Activated naive CD8-positive, alpha-beta T cell treated with anti-CD3 and anti-CD28 coated beads, Interleukin-2, amount 10 ng/mL, durations not matched to agents 7 days and 5 days (primary cell): ENCODE measurements at places on chromosomes 16 and 17. TPM values are rescaled to one million over a fixed set of nuclear protein-coding genes. Genes with fewer than 3 reads are reported as not detected.
A peak's percentile ranks its signal among the peaks of the same experiment; 100 is the strongest.

- H3K4me1 ChIP-seq, result no peaks in the 10 kb centered on the region
- peaks cover 1% of the 10 kb centered on the region for H3K27me3 ChIP-seq
- DNase-seq, result no peak
- H3K4me3 ChIP-seq, result no peak overlapping the region
- H3K36me3 ChIP-seq, result no peaks in the 10 kb centered on the region
Observed at GRCh38 chr17:80442764-80443163, 27.8 kb downstream of the ENDOV start.

DNA sequence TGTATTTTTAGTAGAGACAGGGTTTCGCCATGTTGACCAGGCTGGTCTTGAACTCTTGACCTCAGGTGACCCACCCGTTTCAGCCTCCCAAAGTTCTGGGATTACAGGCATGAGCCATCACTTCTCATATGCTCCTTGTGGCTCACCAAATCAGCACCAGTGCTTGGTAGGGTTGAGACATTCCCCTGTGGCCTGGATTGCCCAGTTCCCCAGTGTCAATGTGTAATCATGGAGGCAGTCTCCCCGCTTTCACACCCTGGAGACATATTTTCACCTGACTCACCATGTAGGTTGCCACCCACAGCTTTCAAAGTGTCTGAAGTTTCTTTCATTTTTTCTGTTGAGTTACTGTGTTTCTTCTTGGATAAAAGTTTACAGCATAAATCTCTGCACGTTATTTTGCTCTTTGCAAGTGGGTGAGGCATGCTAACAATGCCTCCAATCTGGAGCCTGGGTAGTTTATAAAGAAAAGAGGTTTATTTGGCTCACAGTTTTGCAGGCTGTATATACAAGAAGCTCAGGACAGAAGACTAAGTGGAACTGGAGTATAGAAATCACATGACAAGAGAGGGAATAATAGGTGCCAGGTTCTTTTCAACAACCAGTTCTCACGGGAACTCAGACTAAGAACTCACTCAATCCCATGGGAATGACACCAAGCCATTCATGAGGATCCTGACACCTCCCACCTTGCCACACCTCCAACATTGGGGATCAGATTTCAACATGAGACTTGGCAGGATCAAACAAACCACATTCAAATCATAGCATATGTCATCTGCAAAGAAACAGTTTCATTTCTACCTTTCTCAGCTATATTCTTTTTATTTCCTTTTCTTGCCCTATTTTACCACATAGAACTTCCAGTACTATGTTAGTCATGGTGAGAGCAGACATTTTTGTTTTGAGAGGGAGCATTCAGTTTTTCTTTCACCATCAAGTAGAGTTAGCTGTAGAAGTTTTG lies 113.2 kb downstream of the PHKB start:
- H3K4me1 ChIP-seq, result peaks cover 18% of the 10 kb centered on the region
- no peak for DNase-seq

- peaks cover 29% of the 10 kb centered on the region for H3K27me3 ChIP-seq
- H3K4me3 ChIP-seq, result no peak overlapping the region
- H3K36me3 ChIP-seq, result no peaks in the 10 kb centered on the region
- no peak for DNase-seq
- no peak overlapping the region for H3K27ac ChIP-seq
- no peaks in the 10 kb centered on the region for H3K4me1 ChIP-seq
Observed at GRCh38 chr16:86877108-86877507, 298.8 kb downstream of the FOXL1 start.

The SRCIN1 gene
- total RNA-seq, result not detected

GRCh38 chr17:76382803-76383545 lies 1.4 kb upstream of the SPHK1 start:
- peaks cover 3% of the 10 kb centered on the region for H3K27me3 ChIP-seq
- peaks cover 5% of the 10 kb centered on the region for H3K4me1 ChIP-seq
- no peaks in the 10 kb centered on the region for H3K36me3 ChIP-seq
- DNase-seq, result no peak

The SLC47A1 gene
- total RNA-seq, result not detected

GRCh38 chr16:67562918-67563707 lies 787 bp downstream of the CTCF start:
- peak overlapping the region; percentile 94 for H3K27ac ChIP-seq
- H3K36me3 ChIP-seq, result peaks cover 7% of the 10 kb centered on the region

The TEKT3 gene
- not detected for total RNA-seq

DNA sequence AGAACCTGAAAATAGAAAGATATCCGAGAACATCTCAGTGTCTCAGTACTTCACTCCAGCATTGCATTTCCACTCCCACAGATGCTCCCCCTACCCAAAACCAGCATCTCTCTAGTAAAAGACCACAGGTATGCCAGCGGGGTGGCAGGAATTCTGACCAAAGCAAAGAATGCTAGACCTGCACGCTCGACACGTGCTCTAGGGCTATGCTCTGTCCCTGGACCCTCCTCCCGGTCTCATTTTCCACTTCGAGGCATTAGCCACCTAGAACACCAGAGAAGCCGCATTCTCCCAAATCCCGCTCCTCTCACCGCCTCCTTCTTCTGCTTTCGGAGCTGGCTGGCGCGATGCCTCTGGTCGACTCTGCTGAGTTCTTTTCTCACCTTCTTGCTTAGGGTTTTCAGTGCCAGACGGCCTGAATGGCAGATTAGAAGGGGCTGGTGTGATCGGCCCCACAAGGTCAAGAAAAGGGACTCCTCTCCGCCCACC lies 487 bp downstream of the TSR1 start:
- peak overlapping the region; percentile 91 for H3K27ac ChIP-seq
- H3K4me1 ChIP-seq, result peaks cover 18% of the 10 kb centered on the region
- H3K4me3 ChIP-seq, result peak overlapping the region; percentile 98
- DNase-seq, result no peak
- peaks cover 13% of the 10 kb centered on the region for H3K36me3 ChIP-seq

DNA sequence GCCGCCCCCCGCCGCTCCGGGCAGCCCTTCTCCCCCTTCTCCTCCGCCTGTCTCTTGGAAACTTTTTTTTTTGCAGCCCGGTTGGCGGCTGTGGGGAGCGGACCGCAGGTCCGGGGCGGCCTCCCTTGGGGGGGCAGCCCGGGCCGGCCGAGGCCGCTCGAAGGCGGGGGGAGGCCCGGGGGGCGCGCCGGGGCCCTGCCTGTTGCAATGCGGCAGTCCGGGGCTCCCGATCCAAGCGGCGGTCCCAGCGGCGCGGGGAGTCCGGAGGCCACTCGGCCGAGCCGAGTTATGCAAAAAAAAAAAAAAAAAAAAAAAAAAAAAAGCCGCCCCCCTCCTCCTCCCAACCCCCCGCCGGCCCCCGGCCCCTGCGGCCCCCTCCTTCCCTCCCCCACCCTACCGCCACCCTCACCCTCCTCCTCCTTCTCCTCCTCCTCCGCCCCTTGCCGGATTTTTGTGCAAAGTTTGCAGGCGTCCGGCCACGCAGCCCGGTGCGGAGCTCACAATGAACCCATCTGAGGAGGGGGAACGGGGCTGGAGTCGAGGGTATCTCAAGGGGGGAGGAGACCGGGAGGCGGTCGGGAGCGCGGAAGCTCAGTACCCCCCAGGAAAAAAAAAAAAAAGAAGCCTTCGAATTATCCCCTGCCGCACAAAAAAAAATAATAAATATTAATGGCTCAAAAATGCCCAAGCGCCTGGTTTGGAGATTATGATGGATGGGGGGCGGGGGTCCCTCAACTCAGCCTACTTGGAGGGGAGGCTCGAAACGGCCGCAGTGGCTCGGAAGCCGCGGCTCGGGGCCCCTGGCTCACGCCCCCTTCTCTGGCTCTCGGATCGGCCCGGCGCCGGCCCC lies at the start of gene ZNF423:
Gene ZNF423 (minus strand): TSS at position 291 of the 850 bp plus-strand sequence. CDS start 338 bp downstream, outside the sequence.
- H3K27me3 ChIP-seq, result peaks cover 51% of the 10 kb centered on the region
- no peak within 1 kb of the TSS for H3K27ac ChIP-seq
- H3K4me3 ChIP-seq, result peak within 1 kb of the TSS; percentile 77
- peaks cover 6% of the 10 kb centered on the region for H3K4me1 ChIP-seq

- H3K36me3 ChIP-seq, result no peaks in the 10 kb centered on the region
- no peak for DNase-seq
- no peak overlapping the region for H3K4me3 ChIP-seq
Observed at GRCh38 chr16:57379579-57379978, 7.3 kb downstream of the CX3CL1 start.

- no peak for DNase-seq
- no peak overlapping the region for H3K4me3 ChIP-seq
- H3K27ac ChIP-seq, result no peak overlapping the region
- H3K4me1 ChIP-seq, result no peaks in the 10 kb centered on the region
Observed at GRCh38 chr16:73076324-73076810, 28.4 kb upstream of the ZFHX3 start.

DNA sequence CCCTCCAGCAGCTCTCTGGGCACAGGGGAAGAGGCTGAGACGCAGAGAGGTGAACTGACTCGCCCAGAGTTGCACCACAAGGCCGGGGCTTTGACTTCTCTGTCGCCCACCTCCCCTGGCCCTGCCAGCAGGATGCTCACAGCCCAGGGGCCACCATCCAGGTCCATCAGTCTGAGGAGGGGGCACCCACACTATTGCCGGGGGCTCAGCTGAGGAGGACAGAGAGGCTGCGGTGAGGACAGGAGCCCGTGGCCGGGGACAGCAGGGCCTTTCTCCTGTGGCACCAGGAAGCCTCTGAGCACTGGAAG lies 32.6 kb downstream of the KDM8 start:
- no peaks in the 10 kb centered on the region for H3K27me3 ChIP-seq
- peak overlapping the region; percentile 100 for H3K27ac ChIP-seq
- H3K36me3 ChIP-seq, result peaks cover 9% of the 10 kb centered on the region
- no peak for DNase-seq

GRCh38 chr17:10126616-10127501 lies 71.5 kb downstream of the GAS7 start:
- H3K36me3 ChIP-seq, result no peaks in the 10 kb centered on the region
- H3K27me3 ChIP-seq, result peaks cover 8% of the 10 kb centered on the region
- H3K27ac ChIP-seq, result no peak overlapping the region

DNA sequence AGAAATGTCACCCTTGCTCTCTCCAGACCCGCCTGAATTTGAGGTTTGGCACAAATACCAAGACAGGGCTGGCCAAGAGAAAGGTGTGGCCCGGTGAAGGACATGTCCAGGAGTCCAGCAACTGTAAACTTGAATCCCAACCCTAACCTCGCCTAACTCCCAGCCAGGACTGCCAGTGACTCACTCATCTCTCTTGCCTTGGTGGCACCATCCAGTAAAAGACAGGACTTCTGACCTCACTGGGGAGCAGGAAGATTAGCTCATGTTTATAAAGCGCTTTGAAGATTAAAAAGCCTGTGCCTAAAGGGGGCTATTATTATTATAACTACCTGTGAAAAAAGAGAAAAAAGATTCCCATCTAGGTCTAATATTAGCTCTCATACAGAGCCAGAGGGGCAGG lies 335.3 kb downstream of the SOX9 start:
- peaks cover 4% of the 10 kb centered on the region for H3K27me3 ChIP-seq
- no peaks in the 10 kb centered on the region for H3K4me1 ChIP-seq
- H3K4me3 ChIP-seq, result no peak overlapping the region
- no peak for DNase-seq

- H3K4me1 ChIP-seq, result peaks cover 17% of the 10 kb centered on the region
- H3K36me3 ChIP-seq, result no peaks in the 10 kb centered on the region
- peak overlapping the region; percentile 89 for H3K4me3 ChIP-seq
- DNase-seq, result no peak
- H3K27ac ChIP-seq, result peak overlapping the region; percentile 77
Observed at GRCh38 chr17:81713004-81713555, 996 bp downstream of the SLC25A10 start.

DNA sequence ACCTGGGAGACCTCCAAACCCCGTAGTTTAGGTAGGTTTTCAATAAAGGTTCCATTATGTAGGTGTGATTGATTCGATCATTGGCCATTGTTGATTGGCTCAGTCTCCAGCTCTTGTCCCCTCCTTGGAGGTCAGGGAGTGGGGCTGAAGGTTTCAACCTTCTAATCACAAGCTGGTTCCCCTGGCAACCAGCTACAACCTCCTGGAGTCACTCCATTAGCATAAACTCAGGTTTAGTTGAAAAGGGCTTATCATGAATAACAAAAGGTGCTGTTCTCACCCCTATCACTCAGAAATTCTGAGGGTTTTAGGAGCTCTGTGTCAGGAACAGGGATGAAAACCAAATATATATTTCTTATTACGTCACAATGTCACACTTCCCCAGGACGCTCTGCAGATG lies 28.5 kb downstream of the TMEM132E start:
- no peaks in the 10 kb centered on the region for H3K36me3 ChIP-seq
- H3K4me1 ChIP-seq, result peaks cover 2% of the 10 kb centered on the region
- DNase-seq, result no peak
- no peak overlapping the region for H3K27ac ChIP-seq

The TGFB1I1 gene
- 1.4 TPM for total RNA-seq

DNA sequence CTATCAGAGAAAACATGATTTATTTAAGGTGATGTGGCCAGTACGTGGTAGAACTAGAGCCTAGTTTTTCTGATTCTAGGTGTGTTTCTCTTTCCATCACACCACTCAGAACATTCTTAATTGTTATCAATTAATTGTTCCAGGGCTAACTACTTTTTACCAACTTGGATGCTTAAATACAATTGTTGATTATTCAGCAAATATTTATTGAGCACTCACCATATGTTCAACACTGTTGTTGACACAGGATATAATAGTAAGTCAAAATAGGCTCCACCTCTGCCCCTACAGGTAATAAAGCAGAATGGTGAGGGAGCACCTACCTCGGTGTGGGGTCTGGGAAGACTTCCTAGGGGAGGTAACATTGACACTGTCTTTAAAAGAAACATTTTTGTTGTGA lies 16.1 kb downstream of the GNAO1 start:
- peaks cover 3% of the 10 kb centered on the region for H3K4me1 ChIP-seq
- H3K27me3 ChIP-seq, result peaks cover 29% of the 10 kb centered on the region
- H3K4me3 ChIP-seq, result no peak overlapping the region
- H3K36me3 ChIP-seq, result peaks cover 3% of the 10 kb centered on the region
- no peak for DNase-seq
- H3K27ac ChIP-seq, result no peak overlapping the region

DNA sequence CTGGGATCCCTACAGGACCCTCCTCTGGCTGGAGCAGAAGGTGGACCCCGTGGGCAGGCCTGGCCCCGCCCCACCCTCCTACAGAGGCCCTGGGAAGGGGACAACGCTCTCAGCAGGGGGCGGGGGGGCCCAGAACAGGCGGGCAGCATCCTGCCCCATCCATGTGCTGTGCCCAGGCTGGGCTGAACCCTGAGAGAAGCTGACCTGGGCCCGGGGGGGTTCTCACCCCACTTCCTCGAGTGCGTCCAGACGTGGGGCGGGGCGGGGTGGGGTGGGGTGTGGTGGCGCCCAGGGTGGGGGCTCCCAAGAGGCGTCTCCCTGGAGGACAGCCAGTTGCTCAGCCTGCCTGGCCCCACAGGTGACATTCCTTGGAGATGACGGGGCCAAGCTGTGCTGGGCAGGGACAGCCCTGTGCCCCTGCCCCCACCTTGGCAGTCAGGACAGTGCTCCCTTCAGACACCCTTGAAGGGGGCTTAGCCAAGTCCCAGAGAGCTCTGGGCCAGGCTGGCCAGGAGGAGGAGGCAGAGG lies 390 bp upstream of the UNC13D start:
- peaks cover 11% of the 10 kb centered on the region for H3K36me3 ChIP-seq
- no peak for DNase-seq
- peak overlapping the region; percentile 91 for H3K4me3 ChIP-seq

DNA sequence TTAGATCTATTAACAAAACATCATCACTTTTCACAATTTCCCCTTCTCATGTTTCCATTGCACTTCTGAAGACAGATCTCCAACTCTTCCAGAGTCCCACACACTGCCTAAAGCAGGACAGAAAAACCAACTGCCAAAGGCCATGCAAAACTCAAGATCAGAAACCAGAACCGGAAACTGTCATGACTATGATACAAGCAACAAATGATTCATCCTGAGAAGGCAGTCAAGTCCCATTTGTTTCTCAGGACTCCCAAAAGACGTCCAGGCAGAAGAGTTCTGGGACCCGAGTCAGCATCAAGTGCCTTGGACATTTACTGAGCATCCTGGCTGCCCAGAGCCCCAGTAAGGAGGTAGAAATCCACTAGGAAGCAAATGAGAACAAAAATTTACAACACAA lies 38.8 kb downstream of the ERN1 start:
- DNase-seq, result no peak
- peak overlapping the region; percentile 34 for H3K27ac ChIP-seq
- H3K4me3 ChIP-seq, result no peak overlapping the region
